ENCODE measurements at places on chromosomes 7 and 10. TPM values are rescaled to one million over a fixed set of nuclear protein-coding genes. Genes with fewer than 3 reads are reported as not detected.

The CCZ1 gene
- 128 TPM for total RNA-seq

The PTPRZ1 gene
- total RNA-seq = 0.05 TPM

The DPYSL4 gene
- 9.9 TPM for total RNA-seq

The PON3 gene
- 1.2 TPM for total RNA-seq

The MKX gene
- total RNA-seq = not detected

The ZP3 gene
- total RNA-seq = 23.3 TPM

The PYROXD2 gene
- total RNA-seq = 2.3 TPM

The MALRD1 gene
- total RNA-seq = not detected

The NPC1L1 gene
- not detected for total RNA-seq

The TFAM gene
- total RNA-seq = 78.2 TPM

The SKIDA1 gene
- 9.3 TPM for total RNA-seq

The ACHE gene
- total RNA-seq = 10.4 TPM

The TBRG4 gene
- 149 TPM for total RNA-seq

The SFMBT2 gene
- total RNA-seq = 1.3 TPM

The NUTM2B gene
- total RNA-seq = 0.31 TPM

The GIMAP8 gene
- 0.10 TPM for total RNA-seq

The CYP26C1 gene
- total RNA-seq = 1.1 TPM

The SPDYE11 gene
- total RNA-seq = not detected

The LIPJ gene
- not detected for total RNA-seq

The LGI1 gene
- not detected for total RNA-seq

The ZNF777 gene
- 17.4 TPM for total RNA-seq
